CD4-positive, alpha-beta T cell treated with Interleukin-4 for 4 hours (primary cell): ENCODE measurements at places on chromosomes 1 and 21.

GRCh38 chr1:46544561-46545240 lies 6.7 kb downstream of the KNCN start:
- DNase-seq: no peak

GRCh38 chr1:201707656-201708055 lies 121.3 kb upstream of the IPO9 start:
- DNase-seq: no peak

- no peak for DNase-seq
Observed at GRCh38 chr21:27419153-27419552, 452.3 kb upstream of the ADAMTS5 start.

- no peak for DNase-seq
Observed at GRCh38 chr1:22738522-22738921, 27.9 kb downstream of the EPHB2 start.

DNA sequence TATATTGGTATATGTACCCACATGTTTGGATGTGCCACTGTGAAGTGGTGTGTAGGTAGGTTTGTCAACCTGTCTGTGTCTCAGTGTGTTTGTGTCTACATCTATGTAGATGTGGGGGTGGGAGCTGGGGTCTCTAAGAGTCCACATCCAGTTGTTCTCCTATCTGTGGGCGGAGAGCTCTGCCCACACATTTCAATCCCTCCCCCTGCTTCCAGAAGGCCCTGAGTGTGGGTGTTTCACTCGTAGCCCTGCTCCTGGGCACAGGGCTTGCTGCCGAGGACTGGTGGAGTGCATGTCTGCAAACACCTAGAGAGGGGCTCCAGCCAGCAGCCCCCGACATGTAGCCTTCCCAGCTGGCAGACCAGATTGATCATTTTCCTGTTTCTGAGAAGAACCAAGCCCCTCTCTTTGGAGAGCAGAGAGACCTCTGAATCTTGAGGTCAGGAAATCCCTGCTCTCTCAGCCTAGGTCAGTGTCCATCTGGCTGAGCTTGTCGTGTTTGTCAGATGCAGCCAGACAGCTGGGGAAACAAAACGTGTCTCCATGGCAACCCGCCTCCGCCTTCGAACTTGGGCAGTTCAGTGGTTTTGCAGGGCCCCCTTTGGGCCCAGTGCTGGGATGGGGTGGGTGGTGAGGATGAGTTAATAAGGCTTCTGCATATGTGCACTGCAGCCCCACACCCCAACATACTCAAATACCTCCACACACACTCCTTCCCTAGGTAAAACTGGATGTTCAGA lies 31.2 kb upstream of the SYNC start:
- DNase-seq: no peak

GRCh38 chr1:170592591-170593111 lies 60.7 kb downstream of the GORAB start:
- DNase-seq: no peak

DNA sequence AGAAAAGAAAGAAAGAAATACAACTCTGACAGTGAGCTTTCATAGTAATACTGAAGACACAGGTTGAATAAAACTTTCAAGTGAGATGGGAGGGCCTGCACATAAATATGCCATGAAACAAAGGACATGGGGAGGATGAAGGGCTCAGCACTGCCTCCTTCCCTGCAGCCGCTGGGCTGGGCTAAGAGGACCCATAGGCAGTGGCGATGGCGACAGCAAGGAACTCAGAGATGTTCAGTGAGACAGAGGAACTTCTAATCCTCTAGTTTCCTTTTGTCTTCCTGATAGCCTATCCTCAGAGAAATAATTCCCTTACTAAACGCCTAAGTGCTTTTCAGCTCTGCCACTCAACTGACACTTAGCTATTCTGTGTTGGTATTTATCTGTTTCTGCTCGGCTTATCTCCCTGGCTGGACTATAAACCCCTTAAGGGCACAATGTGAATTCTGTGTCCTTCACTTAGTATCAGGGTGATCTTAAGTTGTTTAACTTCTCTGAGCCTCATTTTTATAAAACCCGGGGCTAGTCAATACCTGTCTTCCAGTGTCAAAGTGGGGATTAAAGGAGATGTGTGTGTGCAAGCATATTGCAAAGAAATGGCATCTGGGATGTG lies 24.4 kb upstream of the IER5 start:
- DNase-seq: no peak

DNA sequence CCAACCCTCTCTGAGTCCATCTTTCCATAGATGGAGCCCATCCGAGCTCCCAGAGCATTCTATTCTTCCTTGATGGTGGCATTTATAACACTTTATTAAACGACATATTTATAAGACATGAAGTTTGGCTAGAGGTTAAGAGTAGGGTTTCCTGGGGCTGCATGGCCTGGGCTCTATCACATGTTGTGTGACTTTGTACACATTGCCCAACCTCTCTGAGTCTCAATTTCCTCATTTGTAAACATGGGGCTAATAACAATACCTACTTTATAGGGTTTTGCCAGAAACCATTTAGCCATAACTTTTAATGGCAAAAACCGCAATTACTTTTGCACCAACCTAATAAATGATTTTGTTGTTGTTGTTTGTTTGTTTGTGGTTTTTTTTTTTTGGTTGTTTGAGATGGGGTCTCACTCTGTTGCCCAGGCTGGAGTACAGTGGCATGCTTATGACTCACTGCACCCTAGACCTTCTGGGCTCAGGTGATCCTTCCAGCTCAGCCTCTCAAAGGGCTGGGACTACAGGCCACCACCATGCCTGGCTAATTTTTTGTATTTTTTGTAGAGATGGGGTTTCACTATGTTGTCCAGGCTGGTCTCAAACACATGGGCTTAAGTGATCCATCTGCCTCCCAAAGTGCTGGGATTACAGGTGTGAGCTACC lies 13.9 kb upstream of the ASAP3 start:
- DNase-seq: no peak

- no peak for DNase-seq
Observed at GRCh38 chr1:96059736-96060135, 661.8 kb upstream of the PTBP2 start.

DNA sequence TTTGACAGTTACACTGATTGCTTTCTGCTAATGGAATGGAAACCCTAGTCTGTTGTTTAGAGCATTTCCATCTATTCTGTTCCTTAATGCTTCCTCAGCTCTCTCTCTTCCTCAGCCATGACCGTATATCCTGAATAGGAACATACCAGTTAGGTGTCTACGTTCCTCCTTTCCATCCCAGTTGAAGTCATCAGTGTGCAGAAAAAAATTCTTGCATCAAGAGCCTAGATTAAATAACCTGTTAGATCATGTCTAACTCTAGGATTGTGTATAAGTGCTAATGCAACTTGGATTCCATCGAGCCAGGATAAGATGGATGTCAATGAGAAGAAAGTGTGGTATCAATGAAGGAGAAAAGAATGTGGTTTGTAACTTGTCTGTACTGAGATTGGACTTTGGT lies 18.7 kb downstream of the UBAP2L start:
- no peak for DNase-seq

DNA sequence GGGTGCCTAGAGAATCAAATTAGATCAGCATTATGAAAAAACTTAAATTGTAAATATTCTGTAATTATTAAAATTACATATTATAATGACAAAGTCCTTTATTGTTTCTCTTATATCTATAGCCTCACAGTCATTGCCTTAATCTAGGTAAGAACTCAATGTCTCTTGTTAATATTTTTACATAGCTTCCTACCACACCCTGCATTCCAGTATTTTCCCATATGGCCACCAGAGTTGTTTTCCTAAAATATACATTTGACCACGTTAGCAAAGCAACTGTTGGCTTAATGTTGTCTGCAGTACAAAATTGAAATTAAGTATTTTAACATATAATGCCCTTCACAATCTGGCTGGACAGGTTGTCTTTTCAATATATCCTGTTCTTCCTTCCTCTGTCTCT lies 230.3 kb downstream of the DNAH14 start:
- no peak for DNase-seq
